ENCODE measurements at places on chromosomes 12 and 14. TPM values are rescaled to one million over a fixed set of nuclear protein-coding genes. Genes with fewer than 3 reads are reported as not detected.

CLMN gene
- 8.9 TPM for total RNA-seq

HSPA2 gene
- 2.7 TPM for total RNA-seq

ZC2HC1C gene
- total RNA-seq = 1.9 TPM

JAG2 gene
- 4.2 TPM for total RNA-seq

NKX2-1 gene
- total RNA-seq = not detected

KRT86 gene
- total RNA-seq = not detected

PRR4 gene
- total RNA-seq = 3.3 TPM

SPTLC2 gene
- total RNA-seq = 30.2 TPM

TAS2R42 gene
- total RNA-seq = not detected

ENO2 gene
- total RNA-seq = 68.4 TPM

All from neural crest cell (in vitro differentiated cells).